ENCODE measurements at places on chromosomes 5 and 9. TPM values are rescaled to one million over a fixed set of nuclear protein-coding genes. Genes with fewer than 3 reads are reported as not detected.
A peak's percentile ranks its signal among the peaks of the same experiment; 100 is the strongest.

Gene FCN1
- 1.3 TPM for total RNA-seq

Gene ANKRD55
- 0.66 TPM for total RNA-seq

Gene PRELID2
- 14.1 TPM for total RNA-seq

Gene PRRC2B
- 113 TPM for total RNA-seq

DNA sequence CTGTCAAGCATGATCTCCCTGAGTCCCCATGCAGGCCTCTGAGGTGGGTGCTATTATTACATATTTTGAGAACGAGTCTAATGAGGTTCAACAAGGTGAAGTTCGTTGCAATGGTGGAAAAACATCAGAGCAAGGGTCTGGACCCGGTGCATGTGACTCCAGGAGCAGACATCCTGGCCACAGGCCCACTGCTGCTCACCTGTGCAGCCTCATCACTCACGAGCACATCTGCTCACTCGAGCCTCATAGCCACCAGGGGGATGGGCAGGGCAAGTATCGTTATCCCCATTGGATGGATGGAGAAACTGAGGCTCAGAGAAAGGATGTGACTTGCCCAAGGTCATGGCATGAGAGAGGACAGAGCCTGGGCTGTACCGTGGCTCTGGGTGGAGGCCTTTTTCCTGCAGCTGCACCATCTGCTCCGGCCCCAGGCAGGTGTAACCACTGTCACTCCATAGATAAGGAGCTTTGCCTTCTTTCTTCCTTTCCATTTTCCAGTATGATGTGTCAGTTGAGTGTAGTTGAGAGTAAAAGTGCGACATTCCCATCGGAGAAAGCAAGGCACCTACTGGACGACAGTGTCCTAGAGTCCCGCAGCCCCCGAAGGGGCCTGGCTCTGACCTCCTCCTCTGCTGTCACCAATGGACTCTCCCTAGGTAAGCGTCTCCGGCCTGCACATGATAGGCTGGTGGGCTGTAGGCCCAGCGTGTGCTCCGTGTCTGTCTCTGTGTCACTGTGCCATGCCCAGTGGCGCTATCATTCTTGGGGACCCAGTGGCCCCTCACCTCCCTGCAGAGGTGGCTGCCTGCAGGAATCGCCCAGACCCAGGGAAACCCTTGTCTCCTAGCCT is 68.4 kb upstream of the GARNL3 start:
- DNase-seq = no peak
- no peaks in the 10 kb centered on the region for H3K27me3 ChIP-seq

DNA sequence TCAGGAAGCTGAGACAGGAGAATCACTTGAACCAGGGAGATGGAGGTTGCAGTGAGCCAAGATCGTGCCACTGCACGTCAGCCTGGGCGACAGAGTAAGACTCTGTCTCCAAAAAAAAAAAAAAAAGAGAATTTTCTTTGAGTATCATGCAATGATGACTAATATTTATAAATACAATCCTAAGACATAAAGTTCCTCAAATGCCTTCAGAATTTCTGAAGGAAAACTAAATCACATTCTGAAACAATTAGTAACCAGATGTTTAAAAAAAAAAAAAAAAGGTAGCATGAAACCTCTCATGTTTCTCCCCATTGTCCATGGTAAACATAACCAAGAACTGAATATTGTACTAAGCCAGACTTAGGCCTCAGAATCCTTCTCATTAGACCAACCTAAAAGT is 23.1 kb downstream of the MLLT3 start:
- H3K27ac ChIP-seq = no peak overlapping the region
- H3K4me1 ChIP-seq = peaks cover 61% of the 10 kb centered on the region
- no peak overlapping the region for H3K4me3 ChIP-seq

- peaks cover 20% of the 10 kb centered on the region for H3K4me1 ChIP-seq
- peak; percentile 45 for DNase-seq
- peak overlapping the region; percentile 53 for H3K27ac ChIP-seq
- H3K36me3 ChIP-seq = no peaks in the 10 kb centered on the region
- no peaks in the 10 kb centered on the region for H3K27me3 ChIP-seq
Observed at GRCh38 chr5:82424211-82424610, 146.1 kb upstream of the RPS23 start.

GRCh38 chr5:1479581-1480188 is 34.4 kb upstream of the SLC6A3 start:
- no peak overlapping the region for H3K27ac ChIP-seq
- no peaks in the 10 kb centered on the region for H3K27me3 ChIP-seq
- H3K4me1 ChIP-seq = no peaks in the 10 kb centered on the region
- no peak overlapping the region for H3K4me3 ChIP-seq
- no peak for DNase-seq

DNA sequence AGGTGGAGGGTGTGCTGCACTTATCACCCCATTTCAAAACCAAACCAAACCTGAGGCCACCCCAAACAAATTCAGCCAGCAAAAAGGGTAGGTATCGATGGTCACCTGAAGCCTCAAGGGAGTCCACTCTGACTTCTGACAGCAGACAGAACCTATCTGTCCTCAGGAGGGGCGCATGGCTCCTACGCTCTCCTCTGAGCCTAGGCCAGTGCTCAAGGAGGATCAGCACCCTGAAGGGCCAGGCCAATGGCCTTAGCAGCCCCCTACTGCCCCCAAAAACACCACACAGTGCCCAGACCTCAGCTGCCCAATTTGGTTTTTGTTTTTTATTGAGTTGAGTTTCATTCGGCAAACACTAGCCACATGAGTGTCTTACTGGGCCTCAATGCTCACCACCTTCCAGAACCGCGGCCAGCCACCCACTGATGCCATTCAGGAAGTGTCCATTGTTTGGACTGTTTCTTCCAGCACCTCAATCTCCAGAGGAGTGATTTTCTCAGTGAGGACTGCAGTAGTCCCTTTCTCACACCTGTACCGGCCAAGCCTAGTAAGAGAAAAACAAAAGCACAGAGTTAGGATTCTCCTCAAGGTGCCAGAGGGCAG is 62.0 kb downstream of the PSMB7 start:
- H3K27me3 ChIP-seq = no peaks in the 10 kb centered on the region
- no peak overlapping the region for H3K27ac ChIP-seq
- peaks cover 39% of the 10 kb centered on the region for H3K36me3 ChIP-seq
- H3K4me3 ChIP-seq = no peak overlapping the region

- H3K4me3 ChIP-seq = no peak overlapping the region
- no peaks in the 10 kb centered on the region for H3K4me1 ChIP-seq
- no peaks in the 10 kb centered on the region for H3K27me3 ChIP-seq
- H3K36me3 ChIP-seq = no peaks in the 10 kb centered on the region
- no peak for DNase-seq
Observed at GRCh38 chr5:167602067-167602466, 689.4 kb upstream of the WWC1 start.

DNA sequence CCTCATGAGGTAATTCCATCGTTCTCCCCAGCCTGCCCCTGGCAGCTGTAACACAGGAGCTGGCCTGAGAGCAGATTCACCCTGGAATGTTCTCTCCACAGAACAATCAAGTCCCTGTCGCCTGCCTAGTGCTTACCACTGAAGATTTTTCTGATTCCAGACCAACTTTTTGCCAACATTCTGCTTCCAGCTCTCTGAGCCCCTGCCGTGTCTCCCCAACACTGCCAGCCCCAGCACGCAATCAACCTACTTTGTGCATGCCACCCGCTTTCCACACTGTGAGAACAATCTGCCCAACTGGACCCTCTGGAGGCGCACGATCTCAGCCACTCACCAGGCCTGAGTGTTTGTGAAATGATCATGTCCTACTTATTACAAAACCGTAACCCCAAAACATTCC is 62.6 kb downstream of the PSMB7 start:
- H3K36me3 ChIP-seq = peaks cover 91% of the 10 kb centered on the region
- no peak overlapping the region for H3K27ac ChIP-seq
- H3K4me3 ChIP-seq = no peak overlapping the region
- peaks cover 9% of the 10 kb centered on the region for H3K4me1 ChIP-seq

DNA sequence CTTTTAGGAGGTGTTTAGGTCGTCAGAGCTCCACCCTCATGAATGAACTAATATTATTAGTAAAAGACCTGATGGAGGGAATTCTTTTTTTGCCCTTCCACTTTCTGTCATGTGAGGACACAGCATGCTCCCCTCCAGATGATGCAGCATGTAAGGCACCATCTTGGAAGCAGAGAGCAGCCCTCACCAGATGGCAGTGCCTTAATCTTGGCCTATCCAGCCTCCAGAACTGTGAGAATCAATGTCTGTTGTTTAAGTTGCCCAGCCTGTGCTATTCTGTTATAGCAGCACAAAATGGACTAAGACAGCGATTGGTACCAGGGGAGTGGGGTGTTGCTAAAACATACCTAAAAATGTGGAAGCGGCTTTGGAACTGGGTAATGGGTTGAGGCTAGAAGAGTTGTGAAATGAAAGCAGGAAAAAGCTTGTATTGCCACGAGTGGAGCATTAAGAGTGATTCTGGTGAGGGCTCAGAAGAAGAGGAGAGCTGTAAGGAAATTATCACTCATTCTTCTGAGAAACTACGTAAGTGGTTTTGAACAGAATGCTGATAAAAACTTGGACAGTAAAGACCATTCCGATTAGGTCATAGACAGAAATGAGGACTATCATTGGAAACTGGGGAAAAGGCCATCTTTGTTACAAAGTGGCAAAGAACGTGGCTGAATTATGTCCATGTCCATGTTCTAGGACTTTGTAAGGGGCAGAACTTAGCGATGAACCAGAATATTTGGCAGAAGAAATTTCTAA is 28.6 kb downstream of the PTPDC1 start:
- no peak overlapping the region for H3K27ac ChIP-seq
- H3K4me3 ChIP-seq = no peak overlapping the region
- H3K4me1 ChIP-seq = peaks cover 9% of the 10 kb centered on the region
- no peaks in the 10 kb centered on the region for H3K36me3 ChIP-seq
- H3K27me3 ChIP-seq = no peaks in the 10 kb centered on the region

- H3K27me3 ChIP-seq = no peaks in the 10 kb centered on the region
- no peaks in the 10 kb centered on the region for H3K4me1 ChIP-seq
- no peak overlapping the region for H3K4me3 ChIP-seq
- DNase-seq = no peak
- H3K36me3 ChIP-seq = no peaks in the 10 kb centered on the region
Observed at GRCh38 chr5:167261309-167262100, 1029.9 kb upstream of the WWC1 start.

DNA sequence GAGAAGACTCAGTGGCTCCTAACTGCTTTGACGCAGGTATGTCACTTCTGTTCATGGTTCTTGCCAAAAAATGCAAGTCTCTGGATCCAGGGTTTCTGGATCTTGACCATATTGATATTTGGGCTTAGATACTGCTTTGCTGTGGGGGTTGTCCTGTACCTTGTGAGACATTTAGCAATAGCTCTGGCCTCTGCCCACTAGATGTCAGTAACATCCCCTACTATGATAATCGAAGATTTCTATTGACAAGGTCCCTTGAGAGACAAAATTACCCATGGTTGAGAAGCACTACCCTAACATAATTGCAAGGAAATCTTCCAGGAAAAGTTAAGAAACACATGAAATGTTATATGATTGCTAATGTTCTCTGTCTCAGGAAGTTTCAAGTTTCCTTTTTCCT is 285.4 kb downstream of the TMEM232 start:
- H3K36me3 ChIP-seq = no peaks in the 10 kb centered on the region
- no peaks in the 10 kb centered on the region for H3K27me3 ChIP-seq

GRCh38 chr9:91558879-91559278 is 135.2 kb upstream of the NFIL3 start:
- no peaks in the 10 kb centered on the region for H3K36me3 ChIP-seq
- no peaks in the 10 kb centered on the region for H3K27me3 ChIP-seq
- no peak overlapping the region for H3K27ac ChIP-seq
- peaks cover 7% of the 10 kb centered on the region for H3K4me1 ChIP-seq
- DNase-seq = no peak

DNA sequence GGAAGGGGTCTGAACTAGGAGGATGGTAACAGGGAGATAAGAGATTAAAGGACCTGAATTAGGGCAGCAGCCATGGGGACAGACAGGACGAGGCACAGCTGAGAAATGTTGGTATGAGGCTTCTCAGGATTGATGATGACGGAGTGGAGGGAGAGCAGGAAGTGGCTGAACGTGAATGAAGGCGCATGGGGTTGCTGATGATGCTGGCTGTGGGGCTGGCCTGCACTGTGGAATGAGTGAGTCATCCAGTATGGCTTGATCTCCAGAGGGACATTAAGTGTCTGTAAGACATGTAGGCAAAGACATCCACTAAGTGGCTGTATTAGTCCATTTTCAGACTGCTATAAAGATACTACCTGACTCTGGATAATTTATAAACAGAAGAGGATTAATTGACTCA is 256.4 kb downstream of the ICE1 start:
- no peaks in the 10 kb centered on the region for H3K27me3 ChIP-seq
- H3K4me1 ChIP-seq = no peaks in the 10 kb centered on the region
- DNase-seq = peak; percentile 81
- H3K27ac ChIP-seq = no peak overlapping the region

DNA sequence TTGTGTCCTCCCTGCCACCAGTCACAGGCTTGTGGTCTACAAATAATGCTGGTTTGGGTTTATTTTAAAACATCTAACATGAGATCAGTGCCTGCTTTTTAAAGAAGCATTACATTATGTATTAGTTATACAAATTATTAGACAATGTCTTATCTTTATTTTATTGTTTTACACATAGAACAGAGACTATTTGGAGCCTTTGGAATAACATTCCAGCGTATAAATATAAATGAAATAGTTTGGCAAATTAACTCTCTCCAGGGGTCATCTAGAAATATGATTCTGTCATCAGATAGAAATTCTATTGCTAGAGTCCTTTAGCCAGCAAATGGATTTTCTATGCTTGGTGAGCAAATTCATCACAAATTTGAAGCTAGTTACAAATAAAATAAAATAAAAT is 22.4 kb downstream of the MAP1B start:
- no peaks in the 10 kb centered on the region for H3K36me3 ChIP-seq
- no peak overlapping the region for H3K4me3 ChIP-seq
- H3K27me3 ChIP-seq = no peaks in the 10 kb centered on the region

DNA sequence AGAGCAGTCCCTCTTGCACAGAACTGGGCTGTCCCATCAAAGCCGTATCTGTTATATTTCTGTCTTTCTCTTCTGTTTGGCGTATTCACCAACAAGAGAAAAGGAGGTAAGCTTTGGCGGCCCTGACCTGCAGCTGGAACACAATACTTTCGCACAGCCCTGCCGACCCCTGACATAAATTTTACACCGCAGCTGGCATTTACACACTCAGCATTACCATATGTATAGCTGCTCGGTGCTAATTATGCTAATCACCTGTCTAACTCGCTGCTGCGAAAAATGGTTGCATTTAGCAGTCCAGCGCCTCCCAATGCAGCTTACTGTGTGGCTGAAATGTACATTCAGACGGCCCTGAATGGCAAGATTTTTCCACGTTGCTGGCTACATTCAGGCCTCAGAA is 20.8 kb downstream of the PTCH1 start:
- peaks cover 3% of the 10 kb centered on the region for H3K36me3 ChIP-seq
- no peaks in the 10 kb centered on the region for H3K27me3 ChIP-seq
- no peak overlapping the region for H3K4me3 ChIP-seq
- H3K27ac ChIP-seq = no peak overlapping the region
- H3K4me1 ChIP-seq = peaks cover 47% of the 10 kb centered on the region
